ENCODE measurements at places on chromosomes 7 and 10.

DNA sequence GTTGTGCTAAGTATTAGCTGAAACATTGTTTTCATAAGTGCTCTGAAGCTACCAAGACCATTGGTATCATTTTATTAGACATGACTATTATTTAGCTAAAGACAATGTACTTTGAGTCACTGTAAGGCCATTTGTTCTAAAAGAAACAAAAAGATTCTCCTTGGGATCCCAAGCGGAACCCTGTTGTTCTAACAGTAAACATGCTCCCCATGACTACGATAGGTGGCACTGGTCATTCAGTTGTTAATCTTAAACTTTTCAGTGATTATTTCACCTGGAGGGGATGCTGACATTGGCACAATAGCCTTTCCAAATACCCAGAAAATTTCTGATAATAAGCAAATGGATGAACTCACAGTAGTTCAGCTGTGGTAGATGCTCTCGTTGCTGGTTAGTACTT is 715.0 kb downstream of the AUTS2 start:
- DNase-seq: no peak

- no peak for DNase-seq
Measured at GRCh38 chr7:20777377-20778062, 9.2 kb downstream of the SP8 start.

GRCh38 chr7:158649279-158649678 is 55.3 kb downstream of the NCAPG2 start:
- no peak for DNase-seq

GRCh38 chr7:15753887-15754579 is 67.5 kb upstream of the MEOX2 start:
- DNase-seq: no peak

DNA sequence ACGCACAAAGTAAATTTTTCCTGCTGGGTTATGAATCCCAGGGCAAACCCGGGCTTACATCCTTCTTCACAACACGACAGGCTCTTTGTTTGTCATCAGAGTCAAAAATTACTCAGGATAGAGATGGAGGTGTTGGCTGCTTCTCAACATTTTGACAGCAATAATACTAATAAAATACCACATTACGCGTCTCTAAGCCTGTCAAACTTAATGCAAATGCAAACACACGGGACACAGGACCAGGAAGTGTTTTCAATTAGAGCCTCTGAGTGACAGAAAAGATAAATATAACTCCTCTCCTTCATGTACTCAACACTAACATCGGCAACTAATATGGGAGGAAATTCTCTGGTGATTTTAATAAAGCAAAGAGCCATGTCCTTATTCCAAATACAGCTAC is 128.4 kb downstream of the SFMBT2 start:
- no peak for DNase-seq

DNA sequence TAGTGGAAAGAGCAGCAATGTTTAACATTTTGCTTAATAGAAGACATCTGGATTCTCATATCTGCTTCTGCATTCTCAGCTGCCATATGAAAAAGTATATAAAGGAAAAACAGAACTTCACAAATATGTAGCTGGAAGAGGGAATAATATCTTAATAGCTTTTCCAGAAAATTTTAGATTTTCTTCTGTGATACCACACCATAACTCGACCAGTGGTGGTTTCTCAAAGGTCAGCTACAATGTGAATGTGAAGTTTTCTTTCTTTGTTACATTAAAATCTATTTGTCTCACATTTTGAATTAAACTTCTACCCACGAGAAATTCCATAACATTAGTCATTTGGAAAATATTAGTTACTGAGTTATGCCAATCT is 339.8 kb downstream of the PARD3 start:
- no peak for DNase-seq

GRCh38 chr7:95950698-95951097 is 178.3 kb downstream of the DYNC1I1 start:
- no peak for DNase-seq

All from activated CD4-positive, alpha-beta T cell treated with anti-CD3 and anti-CD28 coated beads, Interleukin-2, amount 50 U/mL, for 1 hour (primary cell).